Peyer's patch (tissue), 4 donors: ENCODE measurements at places on chromosomes 7 and 10.

DNA sequence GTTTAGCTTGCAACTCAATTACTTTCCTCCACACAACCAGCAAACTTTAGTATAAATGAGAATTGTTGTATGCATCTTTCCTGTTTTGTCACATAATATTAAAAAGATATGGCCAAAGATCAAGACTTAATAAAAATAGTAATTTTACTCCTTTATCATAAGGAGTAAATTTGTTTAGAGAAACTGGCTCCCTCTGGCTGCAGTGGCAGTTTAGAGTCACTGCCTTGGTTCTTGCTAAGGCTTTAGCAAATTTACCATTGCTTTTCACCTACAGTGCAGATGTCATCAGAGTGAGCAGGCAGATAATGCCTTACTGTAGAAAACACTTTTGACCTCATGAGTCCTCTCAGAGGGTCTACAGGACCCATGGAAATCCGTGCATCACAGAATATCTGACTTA lies 2.6 kb downstream of the PRPF18 start:
- DNase-seq: no peak

DNA sequence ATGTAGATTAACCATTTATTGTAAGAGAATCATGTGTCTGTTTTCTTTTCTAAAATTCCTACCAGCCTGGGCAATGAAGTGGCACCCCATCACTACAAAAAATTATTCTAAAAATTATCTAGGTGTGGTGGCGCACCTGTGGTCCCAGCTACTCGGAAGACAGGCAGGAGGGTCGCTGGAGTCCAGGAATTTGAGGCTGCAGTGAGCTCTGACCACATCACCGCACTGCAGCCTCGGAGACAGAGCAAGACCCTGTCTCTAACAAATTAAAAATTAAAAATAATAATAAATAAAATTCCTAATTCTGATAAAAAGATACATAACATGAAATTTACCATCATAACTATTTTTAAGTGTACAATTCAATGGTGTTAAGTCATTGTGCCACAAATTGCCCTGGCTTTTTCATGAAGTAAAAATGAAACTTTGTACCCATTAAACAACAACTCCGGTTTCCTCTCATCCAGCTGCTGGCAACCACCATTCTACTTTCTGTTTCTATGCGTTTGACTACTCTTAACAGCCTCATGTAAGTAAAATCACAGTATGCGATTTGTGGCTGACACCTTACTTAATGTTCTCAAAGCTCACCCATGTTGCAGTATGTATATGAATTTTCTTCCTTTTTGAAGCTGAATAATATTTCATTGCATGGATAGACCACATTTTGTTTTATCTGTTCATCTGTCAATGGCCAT lies 20.6 kb upstream of the USP6NL start:
- DNase-seq: no peak

- DNase-seq: no peak
Measured at GRCh38 chr10:69317626-69318105, 39.4 kb downstream of the HK1 start.

- DNase-seq: no peak
Measured at GRCh38 chr7:22470981-22471380, 29.0 kb downstream of the STEAP1B start.

DNA sequence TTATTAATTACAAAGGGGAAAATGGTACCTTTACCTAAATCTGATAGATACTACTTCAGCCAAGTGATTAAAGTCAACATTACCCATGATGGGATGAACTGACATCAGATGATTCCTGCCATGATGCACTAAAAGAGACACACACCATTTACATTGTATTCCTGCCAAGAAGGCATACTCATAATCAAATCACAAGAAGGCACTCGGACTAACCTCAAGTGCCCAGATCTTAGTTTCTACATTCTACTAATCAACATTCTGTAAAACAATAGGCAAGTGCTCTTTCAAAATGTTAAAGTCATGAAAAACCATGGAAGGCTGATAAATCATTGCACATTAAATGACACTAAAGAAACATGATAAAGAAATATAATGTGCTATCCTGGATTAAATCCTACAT lies 44.4 kb downstream of the SLC35G1 start:
- no peak for DNase-seq

DNA sequence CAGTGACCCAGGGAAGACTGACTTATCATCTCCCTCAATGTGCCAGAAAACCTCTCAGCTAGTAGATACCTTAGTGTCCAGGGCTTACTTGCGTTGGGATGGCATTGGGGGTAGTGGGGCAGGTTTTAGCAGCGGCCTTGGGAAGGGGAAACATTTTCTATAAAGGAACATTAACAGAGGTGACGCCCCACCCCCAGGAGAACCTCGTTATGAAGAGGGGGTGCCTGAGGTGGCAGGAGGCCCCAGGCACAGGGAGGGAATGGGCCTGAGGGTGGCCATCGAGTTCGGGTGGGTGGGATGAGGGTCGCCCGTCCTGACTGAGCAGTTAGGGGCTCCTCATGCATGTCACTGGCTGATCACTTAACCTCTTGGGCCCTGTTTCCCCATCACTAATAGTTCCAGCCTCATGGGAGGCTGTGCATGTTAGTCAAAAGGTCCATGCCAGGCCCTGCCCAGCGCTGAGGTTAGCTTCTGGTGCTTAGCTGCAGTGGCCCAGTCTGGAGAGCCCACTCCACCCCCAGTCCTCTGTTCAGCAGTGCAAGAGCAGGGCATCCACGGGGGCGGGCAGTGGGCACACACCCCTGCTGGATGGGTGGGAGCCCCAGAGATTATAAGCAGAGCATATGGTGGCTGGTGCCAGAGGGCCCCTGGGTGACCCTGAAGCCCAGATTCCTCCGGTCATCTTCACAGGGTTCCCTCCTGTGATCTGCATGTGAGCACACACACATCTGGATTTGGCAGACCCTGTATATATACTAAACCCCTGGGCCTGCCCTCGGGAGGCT lies 27.0 kb downstream of the UNC5B start:
- no peak for DNase-seq
